RPMI7951 (cell line): ENCODE measurements at places on chromosomes 2 and 18. TPM values are rescaled to one million over a fixed set of nuclear protein-coding genes. Genes with fewer than 3 reads are reported as not detected.

TMEM163 gene
- 10.3 and 10.7 TPM in 2 replicates for total RNA-seq

GRCh38 chr2:39821871-39822270, 42.8 kb upstream of the THUMPD2 start:
- no peak for DNase-seq

- DNase-seq: no peak
Measured at GRCh38 chr2:1037066-1037465, 86.4 kb downstream of the SNTG2 start.

- peak; percentile 98 for DNase-seq
Measured at GRCh38 chr2:173184031-173185004, 108.7 kb downstream of the MAP3K20 start.

GRCh38 chr2:127082974-127083373, 24.0 kb downstream of the BIN1 start:
- DNase-seq: no peak
